ENCODE measurements at places on chromosomes 5 and 9. TPM values are rescaled to one million over a fixed set of nuclear protein-coding genes. Genes with fewer than 3 reads are reported as not detected.

GRCh38 chr9:37333288-37333687 lies 89.2 kb upstream of the GRHPR start:
- H3K4me3 ChIP-seq: no peak overlapping the region
- H3K27ac ChIP-seq: no peak overlapping the region
- no peak for DNase-seq
- no peaks in the 10 kb centered on the region for H3K4me1 ChIP-seq
- no peaks in the 10 kb centered on the region for H3K27me3 ChIP-seq

DNA sequence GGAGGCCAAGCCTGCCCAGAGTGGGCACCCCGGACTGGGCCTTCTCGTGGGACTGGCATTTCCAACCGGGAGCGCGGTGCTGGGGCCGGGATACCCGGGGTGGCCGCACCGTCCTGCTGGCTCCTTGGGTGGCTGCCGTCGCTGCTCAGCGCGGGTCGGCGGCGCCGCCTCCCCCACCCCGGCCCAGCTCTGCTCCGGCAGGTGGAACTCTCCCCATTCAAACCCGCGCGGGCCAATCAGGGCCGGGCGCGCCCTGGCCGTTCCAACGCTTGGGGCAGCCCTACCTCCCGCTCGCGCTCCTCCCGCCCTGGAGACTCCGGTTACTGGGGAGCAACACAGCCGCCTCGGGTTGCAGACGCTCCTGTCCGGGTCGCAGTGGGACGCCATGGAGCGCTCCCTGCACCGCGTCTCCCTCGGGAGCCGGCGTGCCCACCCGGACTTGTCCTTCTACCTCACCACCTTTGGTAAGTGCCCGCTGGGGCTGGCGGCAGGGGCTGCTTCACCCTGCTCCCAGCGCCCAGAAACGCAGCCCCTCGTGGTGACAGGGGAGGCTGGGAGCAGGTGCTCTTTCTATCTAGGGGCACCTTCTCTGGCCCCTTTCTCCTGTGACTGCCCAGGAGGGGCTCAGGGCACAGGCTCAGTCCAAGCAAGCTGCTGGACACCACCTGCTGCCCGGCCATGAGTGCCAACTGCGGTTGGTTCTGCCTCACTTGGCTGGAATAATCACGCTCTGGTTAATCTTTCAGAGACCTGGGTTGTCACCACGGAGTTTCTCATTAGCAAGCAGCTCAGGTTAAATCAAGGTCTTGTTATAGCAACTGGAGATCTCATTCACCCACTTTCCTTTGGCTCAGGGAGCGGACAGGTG lies at the start of gene RGS3:
Gene RGS3, plus strand, starts transcription at position 310 of the 868 bp plus-strand sequence. Its CDS starts 76 bp downstream, at position 386.
- H3K27me3 ChIP-seq: no peaks in the 10 kb centered on the region
- H3K4me1 ChIP-seq: no peaks in the 10 kb centered on the region

DNA sequence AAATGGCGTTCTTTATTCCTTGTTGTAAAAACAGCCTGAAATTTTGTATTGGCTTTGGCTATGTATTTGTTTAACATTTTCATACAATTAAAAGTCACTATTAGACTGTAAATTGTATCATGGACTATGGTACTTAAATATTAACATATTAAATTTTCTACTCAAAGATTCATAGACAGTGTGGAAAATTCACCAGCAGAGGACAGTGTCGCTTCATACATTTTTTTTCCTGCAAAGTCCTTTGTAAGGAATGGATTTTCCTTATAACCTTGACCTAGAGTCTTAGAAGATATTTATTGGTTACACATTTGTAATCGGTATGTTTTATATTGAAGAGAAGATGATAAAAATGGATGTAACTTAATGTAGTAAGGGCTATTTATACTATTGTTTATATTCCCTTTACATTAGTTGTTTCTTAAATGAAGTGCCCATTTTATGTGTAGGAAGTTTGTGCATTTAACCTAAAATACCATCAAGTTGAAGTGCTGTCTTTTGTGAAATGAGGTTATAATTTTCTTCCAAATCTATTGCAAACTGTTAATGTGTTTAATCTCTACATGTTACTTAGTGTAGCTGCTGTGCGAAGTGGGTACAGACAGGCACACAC lies 150.1 kb downstream of the KDM4C start:
- H3K36me3 ChIP-seq: no peaks in the 10 kb centered on the region
- no peak for DNase-seq
- H3K4me3 ChIP-seq: no peak overlapping the region
- H3K4me1 ChIP-seq: no peaks in the 10 kb centered on the region

DNA sequence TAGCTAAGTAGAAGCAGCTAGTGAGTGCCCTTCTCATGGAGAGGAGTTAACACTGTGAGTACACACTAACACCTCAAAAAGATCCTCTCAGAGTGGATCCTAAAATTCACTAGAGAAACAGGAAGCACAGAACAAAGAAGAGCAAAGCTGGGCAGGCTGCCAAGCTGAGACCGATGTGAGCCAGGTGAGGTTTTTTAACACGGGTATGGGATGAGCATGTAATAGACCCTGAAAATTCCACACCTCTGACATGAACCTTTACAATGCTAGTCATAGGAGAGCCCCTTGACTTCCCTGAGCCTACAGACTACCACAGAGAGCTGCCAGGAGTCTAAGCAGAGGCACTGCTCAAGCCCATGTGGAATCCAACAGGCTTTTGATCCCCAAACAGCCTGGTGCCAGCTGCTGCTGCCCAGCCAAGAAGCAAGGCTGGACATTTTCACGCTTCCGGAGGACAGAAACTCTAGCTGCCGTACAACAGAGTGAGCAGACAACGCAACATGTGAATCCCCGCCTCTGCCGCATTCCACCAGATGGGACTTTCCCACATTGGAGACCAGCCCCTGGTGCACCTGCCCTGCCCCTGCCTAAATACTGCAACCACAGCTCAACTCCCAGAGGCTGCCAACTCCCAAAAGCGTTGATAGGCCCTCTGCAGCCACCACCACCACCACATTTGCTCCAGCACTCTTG lies 280.8 kb downstream of the CDH10 start:
- no peak for DNase-seq
- H3K4me1 ChIP-seq: no peaks in the 10 kb centered on the region
- H3K4me3 ChIP-seq: no peak overlapping the region

DNA sequence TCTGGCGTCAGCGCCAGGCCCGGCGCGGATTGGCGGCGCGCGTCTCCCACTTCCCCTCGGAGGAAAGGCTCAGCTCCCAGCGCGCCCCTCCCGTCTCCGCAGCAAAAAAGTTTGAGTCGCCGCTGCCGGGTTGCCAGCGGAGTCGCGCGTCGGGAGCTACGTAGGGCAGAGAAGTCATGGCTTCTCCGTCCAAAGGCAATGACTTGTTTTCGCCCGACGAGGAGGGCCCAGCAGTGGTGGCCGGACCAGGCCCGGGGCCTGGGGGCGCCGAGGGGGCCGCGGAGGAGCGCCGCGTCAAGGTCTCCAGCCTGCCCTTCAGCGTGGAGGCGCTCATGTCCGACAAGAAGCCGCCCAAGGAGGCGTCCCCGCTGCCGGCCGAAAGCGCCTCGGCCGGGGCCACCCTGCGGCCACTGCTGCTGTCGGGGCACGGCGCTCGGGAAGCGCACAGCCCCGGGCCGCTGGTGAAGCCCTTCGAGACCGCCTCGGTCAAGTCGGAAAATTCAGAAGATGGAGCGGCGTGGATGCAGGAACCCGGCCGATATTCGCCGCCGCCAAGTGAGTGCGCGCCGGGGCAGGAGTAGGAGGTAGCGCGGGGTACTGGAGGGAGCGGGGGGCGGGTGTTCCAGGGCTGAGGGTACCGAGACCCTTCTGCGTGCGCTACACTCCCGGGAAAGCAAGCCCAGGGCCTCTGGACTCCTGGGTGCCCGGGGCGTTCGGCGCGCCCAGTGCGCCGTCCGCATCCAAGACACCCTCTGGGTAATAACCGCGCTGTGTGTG lies at the start of gene MSX2:
Gene MSX2, plus strand, starts transcription at position 99 of the 777 bp plus-strand sequence. Its CDS starts 78 bp downstream, at position 177.
- no peaks in the 10 kb centered on the region for H3K4me1 ChIP-seq
- H3K4me3 ChIP-seq: no peak within 1 kb of the TSS
- peaks cover 27% of the 10 kb centered on the region for H3K27me3 ChIP-seq
- H3K36me3 ChIP-seq: no peaks in the 10 kb centered on the region

DNA sequence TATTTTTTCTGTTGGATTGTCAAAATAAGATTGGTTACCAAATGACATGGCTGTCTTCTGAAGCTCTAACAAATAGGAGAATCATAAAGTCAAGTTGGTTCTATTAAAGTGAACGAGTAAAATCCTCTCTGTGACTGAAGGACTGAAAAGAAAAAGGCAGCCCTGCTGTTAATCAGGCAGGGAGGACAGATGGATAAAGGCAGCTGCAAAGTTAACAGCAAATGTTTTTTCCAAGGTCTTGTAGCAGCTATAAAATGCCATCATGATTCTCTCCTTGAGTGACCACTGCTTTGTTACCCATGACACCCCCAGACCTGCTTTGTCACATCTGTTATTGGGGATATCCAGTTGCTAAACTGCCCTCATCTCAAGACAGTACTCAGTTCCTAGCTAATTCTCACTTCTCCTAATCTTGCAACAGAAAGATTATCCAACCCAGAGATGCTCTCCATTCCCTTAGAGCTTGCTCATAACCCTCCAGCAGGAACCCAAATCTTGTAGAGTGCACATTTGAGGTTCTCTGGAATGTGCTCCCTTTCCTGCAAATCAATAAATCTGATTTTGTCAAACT lies 89.7 kb upstream of the PARP8 start:
- H3K4me1 ChIP-seq: no peaks in the 10 kb centered on the region
- DNase-seq: no peak
- H3K27me3 ChIP-seq: no peaks in the 10 kb centered on the region
- H3K27ac ChIP-seq: no peak overlapping the region

- H3K36me3 ChIP-seq: no peaks in the 10 kb centered on the region
- DNase-seq: no peak
- no peak overlapping the region for H3K27ac ChIP-seq
- no peaks in the 10 kb centered on the region for H3K27me3 ChIP-seq
- no peaks in the 10 kb centered on the region for H3K4me1 ChIP-seq
Measured at GRCh38 chr9:106982636-106983035, 119.7 kb downstream of the ZNF462 start.

DNA sequence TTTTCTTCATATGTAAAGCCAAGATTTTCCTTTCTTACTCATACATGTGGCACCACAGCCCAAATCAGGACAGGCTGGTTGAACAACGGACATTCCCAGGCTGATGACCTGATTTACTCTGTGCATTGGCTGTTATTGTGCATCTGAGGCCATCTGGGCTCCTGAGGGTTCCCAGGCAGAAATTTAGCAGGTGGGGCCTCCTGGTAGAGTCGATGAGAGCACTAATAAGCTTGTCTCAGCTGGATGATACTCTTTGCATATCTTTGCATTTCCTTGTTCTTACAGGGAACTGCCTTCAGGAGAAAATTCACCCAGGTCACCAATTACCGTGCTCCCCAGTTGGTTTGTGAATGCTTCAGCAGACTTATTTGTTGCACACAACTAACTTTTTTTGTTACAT lies 605.1 kb downstream of the ELAVL2 start:
- no peaks in the 10 kb centered on the region for H3K27me3 ChIP-seq
- H3K27ac ChIP-seq: no peak overlapping the region
- no peaks in the 10 kb centered on the region for H3K36me3 ChIP-seq
- no peak for DNase-seq
- no peak overlapping the region for H3K4me3 ChIP-seq
- H3K4me1 ChIP-seq: no peaks in the 10 kb centered on the region

DNA sequence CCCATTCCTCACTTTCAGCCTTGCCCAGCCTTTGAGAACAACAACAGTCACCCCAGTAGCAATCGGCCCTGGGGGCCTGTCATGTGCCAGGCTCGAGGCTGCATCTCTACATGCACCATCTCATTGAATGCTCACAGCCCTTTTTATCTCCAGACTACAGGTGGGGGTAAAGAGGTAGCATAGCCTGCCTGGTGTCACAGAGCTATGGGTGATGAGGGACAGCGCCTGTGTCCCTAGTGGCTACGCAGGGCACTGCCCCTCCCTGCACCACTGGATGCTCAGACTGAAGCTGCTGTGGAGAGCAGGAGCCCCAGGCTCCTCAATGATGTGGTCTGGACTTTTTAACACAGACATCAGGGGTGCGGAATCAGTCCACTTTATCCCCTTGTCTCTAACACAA lies 2.8 kb downstream of the CAMK2A start:
- no peak overlapping the region for H3K4me3 ChIP-seq
- peak; percentile 1 for DNase-seq
- no peaks in the 10 kb centered on the region for H3K4me1 ChIP-seq
- H3K36me3 ChIP-seq: no peaks in the 10 kb centered on the region
- no peaks in the 10 kb centered on the region for H3K27me3 ChIP-seq
- H3K27ac ChIP-seq: no peak overlapping the region

DNA sequence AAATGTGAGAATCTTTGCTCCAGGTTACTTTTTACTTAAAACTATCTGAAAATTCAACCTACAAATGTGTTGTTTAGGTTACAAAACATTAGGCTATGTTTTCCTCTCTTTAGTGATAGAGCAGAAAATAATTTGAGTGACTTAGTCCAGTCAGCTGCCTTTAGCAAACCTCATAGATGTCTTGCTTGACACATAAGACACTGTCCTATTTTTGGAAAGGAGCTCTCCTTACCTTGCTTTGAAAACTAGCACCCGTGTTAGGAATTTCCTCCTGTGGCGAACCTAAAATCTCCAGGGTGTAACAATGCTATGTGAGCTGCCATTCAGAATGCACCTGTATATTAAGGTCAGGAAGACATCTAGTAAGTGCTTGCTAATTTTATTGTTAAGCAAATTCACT lies 221.2 kb upstream of the CD180 start:
- H3K27ac ChIP-seq: no peak overlapping the region
- DNase-seq: no peak
- H3K36me3 ChIP-seq: no peaks in the 10 kb centered on the region
- H3K27me3 ChIP-seq: no peaks in the 10 kb centered on the region
- no peaks in the 10 kb centered on the region for H3K4me1 ChIP-seq

DNA sequence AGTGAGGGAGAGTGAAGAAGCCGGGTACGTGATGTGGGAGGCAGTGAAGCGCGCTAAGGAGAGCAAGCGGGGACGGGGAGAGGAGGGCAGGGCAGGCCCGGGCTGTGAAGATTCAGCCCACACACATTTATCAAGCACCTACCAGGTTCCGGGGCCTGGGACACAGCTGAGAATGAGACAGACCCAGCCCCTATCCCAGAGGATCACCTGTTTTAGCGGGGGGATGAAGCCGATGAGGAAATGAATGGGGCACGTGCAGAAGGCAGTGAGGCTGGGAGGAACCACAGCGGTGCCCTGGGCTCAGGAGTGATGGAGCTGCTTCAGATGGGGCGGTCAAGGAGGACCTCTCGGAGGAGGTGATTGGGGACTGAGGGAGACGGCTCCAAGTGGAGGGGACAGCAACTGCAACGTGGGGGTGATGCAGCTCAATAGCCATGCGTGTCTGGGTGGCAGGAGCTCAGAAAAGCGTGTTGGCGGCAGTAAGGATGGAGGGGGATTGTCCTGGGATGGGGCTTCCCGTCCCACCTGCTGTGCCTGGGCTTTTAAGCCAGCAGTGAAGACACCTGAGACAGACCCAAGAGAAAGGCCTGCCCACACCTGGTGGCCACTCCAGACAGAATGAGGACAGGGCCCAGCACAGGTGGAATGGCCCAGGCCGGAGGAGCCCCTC lies 77.5 kb upstream of the UNC5A start:
- no peak overlapping the region for H3K27ac ChIP-seq
- H3K27me3 ChIP-seq: no peaks in the 10 kb centered on the region
- H3K4me1 ChIP-seq: no peaks in the 10 kb centered on the region
- no peak for DNase-seq
- H3K4me3 ChIP-seq: no peak overlapping the region
- no peaks in the 10 kb centered on the region for H3K36me3 ChIP-seq

GRCh38 chr9:112780450-112781036 lies 30.0 kb downstream of the SNX30 start:
- H3K27ac ChIP-seq: no peak overlapping the region
- H3K27me3 ChIP-seq: no peaks in the 10 kb centered on the region
- DNase-seq: no peak
- H3K4me3 ChIP-seq: no peak overlapping the region
- H3K4me1 ChIP-seq: peaks cover 6% of the 10 kb centered on the region

The PCDHGA3 gene
- not detected for total RNA-seq

The ATOX1 gene
- total RNA-seq: 18.5 TPM

The NMUR2 gene
- total RNA-seq: not detected

The AIF1L gene
- 0.37 TPM for total RNA-seq

The PCDHB9 gene
- not detected for total RNA-seq

The GPR150 gene
- total RNA-seq: 0.66 TPM

The ANAPC2 gene
- 137 TPM for total RNA-seq

The ABO gene
- 1.7 TPM for total RNA-seq
